ENCODE measurements at places on chromosomes 2 and 18.

DNA sequence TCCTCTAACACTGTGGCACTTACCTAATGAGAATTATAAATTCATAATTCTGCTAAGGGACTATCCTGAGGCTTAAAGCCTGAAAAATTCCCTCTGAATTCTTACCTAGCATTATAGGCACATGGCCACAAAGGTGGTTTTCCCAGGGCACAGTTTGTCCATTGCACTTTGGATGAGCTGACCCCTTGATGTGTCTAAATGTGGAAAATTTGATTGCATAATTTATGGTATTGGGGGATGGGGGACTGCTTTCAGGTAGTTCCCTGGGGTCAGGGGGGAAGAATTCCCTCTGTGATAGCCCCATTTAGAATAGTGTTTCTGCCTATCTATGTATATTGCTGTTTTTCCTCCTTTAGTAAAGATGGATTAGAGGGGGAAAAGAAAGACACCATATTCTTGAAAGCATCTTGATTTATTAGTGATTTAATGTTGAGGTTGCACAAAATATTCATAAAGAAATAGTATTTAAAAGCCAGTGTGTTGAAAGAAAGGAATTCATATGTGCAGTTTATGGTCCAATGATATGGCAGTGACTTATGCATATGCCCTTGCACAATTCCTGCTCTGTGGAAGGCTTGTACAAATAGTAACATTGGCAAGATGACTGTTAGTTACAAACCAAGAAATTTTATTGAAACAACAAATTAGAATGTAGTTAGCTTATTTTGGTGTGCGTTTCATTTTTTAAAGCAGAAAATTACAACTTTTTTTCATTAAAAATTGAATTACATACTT lies 8.7 kb upstream of the HTR2B start:
- no peak for DNase-seq

DNA sequence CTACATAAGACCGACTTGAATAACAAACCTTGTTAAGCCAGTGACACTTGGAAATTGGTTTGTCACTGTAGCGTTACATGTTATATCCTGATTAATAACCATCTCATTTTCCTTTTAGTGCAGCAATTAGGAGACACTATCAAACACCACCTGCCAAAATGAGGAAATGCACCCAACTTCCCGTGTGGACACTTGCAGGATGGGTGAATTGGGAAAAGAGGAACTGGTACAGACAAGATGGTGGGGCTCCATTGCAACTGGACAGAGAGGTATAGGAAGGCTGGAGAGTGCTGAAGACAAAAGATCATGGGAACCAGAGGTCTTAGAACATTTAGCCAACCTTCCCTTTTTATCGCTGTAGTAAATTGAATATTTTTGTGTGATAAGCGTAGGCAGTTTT lies 816.3 kb upstream of the HS6ST1 start:
- DNase-seq: no peak

DNA sequence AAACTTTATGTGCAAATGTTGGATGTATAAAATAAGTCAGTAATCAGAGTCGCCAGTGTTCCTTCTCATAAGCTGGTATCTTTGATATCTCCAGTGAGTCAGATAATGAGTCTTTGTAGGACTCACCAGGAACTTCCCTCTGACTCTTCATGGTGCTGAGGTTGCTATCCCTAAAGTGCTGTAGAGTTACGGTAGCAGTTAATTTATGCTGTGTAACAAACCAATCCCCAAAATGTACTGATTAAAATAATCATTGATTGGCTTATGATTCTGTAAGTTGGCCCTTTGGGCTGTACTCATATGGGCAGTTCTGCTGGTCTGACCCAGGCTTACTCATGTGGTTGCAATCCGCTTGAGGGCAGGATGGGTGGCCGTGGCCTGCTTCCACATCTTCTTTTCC lies 43.8 kb downstream of the MAIP1 start:
- no peak for DNase-seq

DNA sequence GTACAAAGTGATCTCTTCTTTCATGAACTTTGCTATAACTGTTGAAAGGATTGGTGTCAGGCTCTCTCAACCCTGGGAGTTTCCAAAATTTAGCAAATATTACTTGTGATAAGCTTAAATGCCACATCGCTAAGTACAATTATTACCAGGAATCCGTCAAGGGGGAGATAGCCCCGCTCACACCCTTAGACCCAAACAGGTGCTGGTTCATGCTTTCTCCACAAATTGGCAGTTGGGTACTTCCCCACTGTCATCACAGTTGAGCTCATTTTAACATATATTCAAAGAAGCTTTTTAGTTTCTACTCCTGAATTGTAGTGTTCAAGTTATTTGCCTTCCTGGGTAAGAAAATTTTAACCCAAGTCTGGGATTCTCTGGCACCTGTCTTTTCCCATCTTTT lies 29.8 kb upstream of the EPB41L5 start:
- no peak for DNase-seq

GRCh38 chr2:41933046-41933420 lies 114.8 kb upstream of the PKDCC start:
- DNase-seq: no peak

GRCh38 chr18:31101183-31102024 lies 817 bp downstream of the DSC2 start:
- no peak for DNase-seq

GRCh38 chr18:54828281-54828881 lies at the start of gene RAB27B:
Gene RAB27B, plus strand, starts transcription at chr18:54828477. Its CDS starts 49,109 bp downstream, at chr18:54877586.
- DNase-seq: peak; percentile 50

- DNase-seq: no peak
Measured at GRCh38 chr2:42026272-42026671, 21.5 kb upstream of the PKDCC start.

DNA sequence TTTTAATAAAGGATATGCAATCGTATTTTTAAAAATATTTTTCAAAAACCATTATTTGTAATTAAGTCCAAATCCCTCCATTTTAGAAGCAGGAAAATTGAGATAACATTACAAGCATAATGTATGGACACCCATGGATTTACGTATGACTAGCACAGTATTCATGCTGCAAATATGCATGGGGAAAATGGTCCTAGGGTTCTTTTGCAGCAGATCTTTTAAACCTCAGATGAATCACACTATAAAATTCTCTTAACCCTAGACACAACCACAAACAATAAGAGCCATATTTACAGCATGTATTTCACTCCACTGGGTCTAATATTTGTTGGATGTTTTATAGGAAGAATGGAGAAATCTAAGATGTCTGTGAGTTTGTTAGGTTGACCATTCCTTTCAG lies 453.4 kb downstream of the TGIF1 start:
- DNase-seq: no peak
